ENCODE measurements at places on chromosomes 5 and 9.

DNA sequence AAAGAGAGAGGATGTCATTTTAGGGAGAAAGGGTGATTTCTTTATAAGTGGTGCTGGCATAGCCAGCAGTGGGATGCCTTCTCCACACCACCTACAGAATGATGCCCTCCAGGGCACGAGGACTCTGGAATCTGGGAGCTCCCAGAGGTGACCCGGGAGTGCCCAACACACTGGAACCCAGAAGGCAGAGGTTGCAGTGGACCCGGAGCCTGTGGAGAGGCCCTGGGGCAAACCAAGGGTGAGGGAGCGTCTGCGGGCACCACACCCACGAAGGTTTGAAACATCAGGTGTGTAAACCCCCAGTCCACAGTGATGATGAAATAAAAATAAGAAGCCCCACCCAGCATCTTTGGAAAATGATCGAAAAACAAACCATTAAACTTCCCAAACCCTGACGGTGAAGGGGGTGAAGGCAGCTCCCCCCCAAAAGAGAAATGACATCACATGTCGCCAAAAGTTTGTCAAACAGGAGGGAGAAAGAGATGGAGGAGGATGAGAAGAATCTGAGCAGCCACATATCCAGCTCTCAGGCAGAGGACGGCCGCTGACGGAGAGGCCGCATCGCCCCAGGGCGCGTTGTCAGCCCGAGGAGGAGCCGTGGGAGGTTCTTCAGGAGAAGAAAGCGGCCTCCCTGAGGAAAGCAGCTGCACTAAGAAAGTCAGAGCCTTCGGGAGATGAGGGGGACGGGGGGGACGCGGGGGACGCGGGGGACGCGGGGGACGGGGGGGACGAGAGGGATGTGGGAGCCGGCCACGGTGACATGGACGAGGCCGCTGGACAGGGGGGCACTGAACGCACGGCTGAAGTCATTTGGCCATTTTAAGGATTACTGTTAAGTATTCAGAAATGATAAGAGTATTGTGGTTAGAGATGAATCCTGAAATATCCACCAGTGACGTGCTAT, 43.1 kb upstream of the NSMF start:
- DNase-seq, result peak; percentile 67

DNA sequence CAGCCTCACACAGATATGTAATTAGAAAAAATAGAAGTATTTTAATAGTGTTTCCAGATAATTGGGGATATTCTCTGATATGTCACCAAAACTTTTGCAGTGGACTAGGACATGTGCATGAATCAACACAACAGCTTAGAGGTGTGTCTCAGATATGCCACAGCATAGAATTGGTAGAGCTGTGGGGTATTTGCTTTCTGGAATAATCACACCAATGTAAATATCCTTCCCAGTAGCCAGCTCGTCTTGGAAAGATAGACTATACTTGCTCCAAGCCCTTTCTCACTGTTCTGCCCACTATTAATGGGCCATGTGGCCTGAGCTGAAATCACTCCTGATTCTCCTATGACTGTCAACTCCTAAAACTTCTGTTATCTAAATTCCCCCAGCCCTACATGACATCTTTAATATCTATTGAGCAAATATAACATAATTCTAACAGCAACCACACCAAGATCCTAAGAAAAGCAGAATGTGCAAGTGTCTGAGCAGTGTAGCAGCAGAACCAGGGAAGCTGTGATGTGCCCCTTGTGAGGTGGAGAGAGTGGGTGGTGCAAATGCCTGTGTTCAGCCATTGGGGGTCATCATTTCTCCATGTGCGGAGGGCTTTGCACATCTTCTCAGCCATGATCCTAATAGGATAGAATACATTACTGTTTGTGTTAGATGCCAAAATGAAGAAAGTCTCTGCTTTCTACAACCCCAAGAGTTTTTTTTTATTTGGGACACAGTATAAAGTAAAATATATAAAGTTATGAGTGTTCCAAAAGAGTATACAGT, 65.0 kb downstream of the MELK start:
- DNase-seq, result no peak

DNA sequence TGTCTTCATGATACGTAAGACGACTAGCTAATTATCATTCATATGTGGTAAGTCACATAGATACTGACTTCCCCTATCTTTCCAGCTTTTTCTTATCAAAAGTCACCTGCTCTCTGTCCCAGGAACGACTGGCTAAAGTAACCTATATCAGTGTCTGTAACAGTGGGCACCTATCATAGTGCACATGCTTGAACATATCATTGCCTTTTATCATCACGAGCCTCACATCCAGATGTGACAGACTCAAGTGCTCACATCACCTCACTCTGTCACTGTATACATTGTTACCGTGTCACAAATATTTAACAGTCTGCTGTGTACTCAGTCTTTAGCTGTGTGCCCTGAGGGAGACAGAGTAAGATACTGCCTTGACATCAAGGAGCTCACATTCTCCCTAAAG, 125.4 kb upstream of the CCDC152 start:
- DNase-seq, result peak; percentile 63

DNA sequence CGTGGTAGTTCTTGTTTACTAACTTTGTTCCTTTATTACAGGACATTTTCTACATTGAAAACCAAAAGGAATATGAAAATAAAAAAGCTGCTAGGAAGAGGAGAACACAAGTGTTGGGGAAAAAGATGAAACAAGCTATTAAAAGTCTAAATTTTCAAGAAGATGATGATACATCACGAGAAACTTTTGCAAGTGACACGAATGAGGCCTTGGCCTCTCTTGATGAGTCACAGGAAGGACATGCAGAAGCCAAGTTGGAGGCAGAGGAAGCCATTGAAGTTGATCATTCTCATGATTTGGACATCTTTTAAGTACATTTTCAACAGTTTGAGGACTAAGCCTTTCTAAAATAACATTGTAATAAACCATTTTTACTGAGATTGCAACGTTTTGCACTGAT, 23.8 kb downstream of the PHAX start:
- DNase-seq, result peak; percentile 76

GRCh38 chr9:138070815-138071214, 193.2 kb downstream of the CACNA1B start:
- DNase-seq, result no peak

GRCh38 chr5:24767086-24767485, 122.3 kb upstream of the CDH10 start:
- DNase-seq, result no peak

DNA sequence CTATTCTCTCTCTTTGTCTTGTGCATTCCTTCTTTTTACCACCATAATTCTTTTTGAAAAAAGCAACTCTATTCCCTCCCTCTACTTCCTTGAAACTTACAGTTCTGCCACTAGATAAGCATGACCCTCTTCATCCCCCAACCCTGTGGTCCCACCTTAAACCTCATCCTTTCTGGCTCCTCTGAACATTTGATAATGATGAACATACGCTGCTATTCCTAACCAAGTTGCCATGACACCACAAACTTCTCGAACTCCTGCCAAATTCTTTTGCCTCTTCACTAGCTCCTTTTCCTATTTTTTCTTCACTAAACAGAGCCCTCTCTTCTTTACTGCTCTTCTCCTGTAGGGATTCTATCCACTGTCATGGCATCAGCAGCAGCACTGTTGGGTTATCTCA, 57.1 kb downstream of the MOCS2 start:
- no peak for DNase-seq

Measured in trophoblast cell (in vitro differentiated cells and primary cell).